Esophagus muscularis mucosa (tissue), 4 donors: ENCODE measurements at places on chromosomes 12 and 14. TPM values are rescaled to one million over a fixed set of nuclear protein-coding genes. Genes with fewer than 3 reads are reported as not detected.

DNA sequence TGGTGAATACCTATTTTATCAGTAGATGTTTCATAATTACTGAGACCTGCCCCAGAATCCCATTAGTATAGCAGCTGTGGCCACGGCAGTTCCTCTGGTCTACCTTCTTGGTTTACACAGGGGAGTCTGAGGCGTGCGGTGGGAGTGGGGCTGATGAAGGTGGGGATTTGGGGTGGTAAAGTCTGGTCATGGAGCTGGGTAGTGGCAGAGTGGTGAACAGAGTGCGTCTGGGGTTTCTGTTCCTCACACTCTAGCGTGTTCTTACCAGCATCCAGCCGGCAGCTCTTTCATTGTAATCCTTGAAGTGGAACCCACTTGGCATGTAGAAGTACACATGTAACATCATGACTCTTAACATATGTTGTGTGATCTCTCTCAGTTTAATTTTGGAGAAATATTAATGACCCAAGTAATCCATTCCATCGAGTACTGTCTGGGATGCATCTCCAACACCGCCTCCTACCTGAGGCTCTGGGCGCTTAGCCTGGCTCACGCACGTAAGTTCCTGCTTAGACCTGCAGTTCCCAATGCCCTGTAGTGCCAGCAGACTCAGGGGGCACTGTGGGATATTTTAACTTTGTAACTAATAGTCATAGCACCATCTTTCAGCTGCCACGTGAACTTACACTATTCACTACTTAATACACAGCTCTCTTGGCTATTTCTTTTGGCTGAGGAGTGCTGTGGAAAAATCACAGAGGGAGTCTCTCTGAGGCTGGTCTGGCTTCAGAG, 7.9 kb upstream of the DNAH10 start:
- no peak for DNase-seq
- H3K27ac ChIP-seq, result no peak overlapping the region
- H3K4me3 ChIP-seq, result no peak overlapping the region
- no peaks in the 10 kb centered on the region for H3K27me3 ChIP-seq

DNA sequence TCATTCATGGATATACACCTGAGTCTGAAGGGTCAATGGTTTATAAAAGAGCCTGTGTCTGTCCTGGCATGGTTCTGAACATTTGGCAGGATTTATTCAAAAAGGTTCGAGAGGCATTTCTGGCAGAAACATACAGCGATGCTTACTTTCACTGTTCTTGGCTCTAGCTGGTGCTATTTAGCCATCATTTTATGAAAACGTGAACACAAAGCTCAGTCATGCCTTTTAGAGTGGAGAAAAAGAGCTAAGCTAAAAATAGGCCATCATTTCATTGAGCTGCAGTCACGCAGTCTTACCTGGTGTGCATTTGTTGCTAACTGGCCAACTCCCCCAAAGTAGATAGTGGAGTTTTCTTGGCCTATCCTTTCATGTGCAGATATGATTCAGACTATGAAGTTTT, 1209.5 kb downstream of the SLC16A7 start:
- no peak for DNase-seq
- no peaks in the 10 kb centered on the region for H3K36me3 ChIP-seq
- H3K4me3 ChIP-seq, result no peak overlapping the region
- H3K4me1 ChIP-seq, result peaks cover 4% of the 10 kb centered on the region

GRCh38 chr12:9694241-9694640, 24.7 kb downstream of the CLEC2D start:
- no peak overlapping the region for H3K27ac ChIP-seq
- H3K36me3 ChIP-seq, result peaks cover 17% of the 10 kb centered on the region
- no peak overlapping the region for H3K4me3 ChIP-seq
- no peak for DNase-seq
- H3K27me3 ChIP-seq, result no peaks in the 10 kb centered on the region
- H3K4me1 ChIP-seq, result peaks cover 2% of the 10 kb centered on the region

DNA sequence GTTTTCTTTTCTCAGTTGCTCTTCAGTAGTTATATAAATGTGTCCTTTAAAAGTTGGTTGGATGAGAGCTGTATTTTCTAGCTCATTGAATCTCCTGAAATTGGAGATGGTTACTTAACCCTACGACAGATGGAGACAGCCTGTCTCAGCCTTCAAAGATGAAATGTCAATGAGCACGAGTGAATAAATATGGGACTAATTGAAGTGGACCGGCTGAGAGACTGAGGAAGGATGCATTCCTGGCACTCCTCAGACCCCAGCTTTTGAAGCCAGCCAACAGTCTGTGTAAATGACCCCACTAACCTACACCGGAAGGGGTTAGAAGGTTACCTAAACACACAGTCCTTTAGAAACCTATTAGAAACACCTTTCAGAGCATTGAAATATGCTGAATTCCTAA, 46.6 kb downstream of the PDZRN4 start:
- no peaks in the 10 kb centered on the region for H3K36me3 ChIP-seq
- DNase-seq, result no peak
- H3K4me1 ChIP-seq, result no peaks in the 10 kb centered on the region
- no peak overlapping the region for H3K27ac ChIP-seq
- no peak overlapping the region for H3K4me3 ChIP-seq

DLGAP5 gene
- total RNA-seq, result not detected

GRCh38 chr14:47194055-47194454, 481.4 kb downstream of the MDGA2 start:
- no peaks in the 10 kb centered on the region for H3K27me3 ChIP-seq
- DNase-seq, result no peak
- H3K4me3 ChIP-seq, result no peak overlapping the region
- no peaks in the 10 kb centered on the region for H3K4me1 ChIP-seq
- H3K36me3 ChIP-seq, result no peaks in the 10 kb centered on the region
- H3K27ac ChIP-seq, result no peak overlapping the region

PCED1B gene
- total RNA-seq, result 2.1 TPM

DNA sequence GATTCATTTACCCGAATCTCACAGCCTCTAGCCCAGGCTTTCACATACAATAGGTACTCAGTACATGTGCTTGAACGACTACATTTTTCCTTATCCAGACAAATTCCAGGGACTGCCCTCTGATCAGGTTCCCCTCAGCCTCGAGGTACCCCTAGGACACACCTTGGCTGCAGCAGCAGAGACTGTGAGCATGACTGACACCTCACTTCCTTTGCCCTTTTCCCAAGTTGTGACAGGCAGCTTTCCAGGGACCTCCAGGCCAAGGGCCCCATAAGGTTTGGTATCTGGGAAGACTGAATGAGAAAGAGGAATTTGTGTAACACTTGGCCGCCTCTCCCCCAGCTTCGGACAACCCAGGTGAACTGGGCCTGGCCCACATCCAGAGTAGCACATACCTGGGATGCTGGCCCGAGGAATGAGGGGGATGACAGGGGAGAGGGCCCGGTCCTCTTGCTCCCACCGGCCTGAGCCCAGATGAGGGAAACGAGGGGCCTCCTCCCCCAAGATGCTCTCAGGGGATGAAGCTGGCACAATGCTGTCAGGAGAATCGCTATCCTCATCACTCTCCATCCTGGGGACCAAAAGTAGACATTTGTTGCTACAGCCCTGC, 10.2 kb upstream of the PRKAG1 start:
- H3K4me1 ChIP-seq, result peaks cover 21% of the 10 kb centered on the region
- no peak overlapping the region for H3K27ac ChIP-seq
- no peak overlapping the region for H3K4me3 ChIP-seq
- DNase-seq, result no peak
- H3K36me3 ChIP-seq, result peaks cover 65% of the 10 kb centered on the region

NTN4 gene
- total RNA-seq, result 51.3 TPM
